ENCODE measurements at places on chromosomes 3 and 15. TPM values are rescaled to one million over a fixed set of nuclear protein-coding genes. Genes with fewer than 3 reads are reported as not detected.

The IL12A gene
- total RNA-seq, result 9.1 TPM

The POC1A gene
- 19.0 TPM for total RNA-seq

The PRTG gene
- 8.7 TPM for total RNA-seq

DNA sequence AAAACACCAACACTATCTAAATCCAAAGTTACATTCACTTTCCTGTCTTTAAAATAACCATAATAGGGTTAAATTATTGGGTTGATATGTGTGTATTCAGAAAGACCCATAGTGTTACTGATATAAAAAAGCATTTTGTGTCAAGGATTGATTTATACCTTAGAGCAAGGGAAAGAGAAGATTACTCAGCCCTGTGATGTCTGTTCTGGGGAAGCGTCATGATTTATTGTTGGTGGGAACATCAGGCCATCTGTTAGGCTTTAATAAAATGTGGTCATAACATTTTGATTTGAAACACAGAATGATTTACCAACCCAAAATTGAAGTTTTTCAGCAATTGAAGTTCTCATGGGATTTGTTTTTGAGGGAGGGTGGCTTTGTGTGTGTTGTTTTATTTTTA, 33.2 kb downstream of the SIDT1 start:
- no peak for DNase-seq

DNA sequence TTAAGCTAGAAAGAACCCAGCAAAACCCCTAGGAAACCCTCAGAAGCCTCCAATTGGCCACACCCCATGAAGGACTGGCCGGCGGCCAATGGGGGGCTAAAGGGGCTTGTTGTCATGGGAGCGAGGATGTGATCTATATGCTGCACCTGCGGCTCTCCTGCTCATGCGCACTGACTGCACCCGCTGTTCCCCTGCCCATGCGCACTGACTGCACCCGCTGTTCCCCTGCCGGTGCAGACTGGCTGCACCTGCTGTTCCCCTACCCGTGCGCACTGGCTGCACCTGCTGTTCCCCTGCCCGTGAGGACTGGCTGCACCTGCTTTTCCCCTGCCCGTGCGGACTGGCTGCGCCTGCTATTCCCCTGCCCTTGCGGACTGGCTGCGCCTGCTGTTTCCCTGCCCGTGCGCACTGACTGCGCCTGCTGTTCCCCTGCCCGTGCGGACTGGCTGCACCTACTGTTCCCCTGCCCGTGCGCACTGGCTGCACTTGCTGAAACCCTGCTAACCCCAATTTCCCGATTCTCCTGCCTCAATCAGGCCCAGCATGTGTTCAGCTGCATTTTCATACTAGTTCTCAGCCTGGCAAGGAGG, 16.8 kb upstream of the MCCC1 start:
- peak; percentile 37 for DNase-seq

DNA sequence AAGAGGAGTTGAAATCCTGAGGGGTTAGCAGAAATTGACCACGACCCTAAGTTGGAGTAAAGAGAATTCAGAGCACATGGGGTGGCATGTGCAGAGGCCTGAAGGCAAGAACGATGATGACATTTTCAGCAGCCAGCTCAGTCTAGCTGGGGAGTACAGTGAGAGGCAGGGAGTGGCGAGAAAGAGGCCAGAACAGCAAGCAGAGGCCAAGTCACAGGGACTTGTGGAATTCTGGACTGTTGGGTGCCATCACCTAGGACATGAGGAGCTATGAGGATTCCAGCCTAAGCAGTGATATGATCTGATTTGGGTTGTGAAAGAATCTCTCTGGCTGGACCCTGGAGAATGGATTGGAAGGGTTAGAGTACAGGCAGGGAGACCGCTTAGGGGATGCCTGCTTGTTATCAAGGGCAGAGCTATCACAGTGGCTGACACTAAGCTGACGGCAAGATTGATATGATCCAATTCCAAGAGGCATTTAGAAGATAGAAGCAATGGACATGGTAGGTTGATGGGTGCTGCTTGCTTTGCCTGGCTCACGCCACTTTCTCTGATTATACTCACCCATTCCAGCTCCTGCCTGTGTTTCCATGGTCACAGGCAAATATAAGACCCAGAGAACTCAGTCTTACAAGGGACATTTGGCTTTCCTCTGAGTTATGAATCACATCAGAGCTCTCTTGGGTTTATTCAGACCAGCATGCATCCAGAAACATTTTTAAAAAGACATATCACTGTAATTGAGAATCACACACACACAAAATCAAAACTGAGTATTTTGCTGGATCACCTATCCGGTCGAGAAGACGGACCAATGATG, 66.4 kb downstream of the LRTM1 start:
- DNase-seq, result no peak

DNA sequence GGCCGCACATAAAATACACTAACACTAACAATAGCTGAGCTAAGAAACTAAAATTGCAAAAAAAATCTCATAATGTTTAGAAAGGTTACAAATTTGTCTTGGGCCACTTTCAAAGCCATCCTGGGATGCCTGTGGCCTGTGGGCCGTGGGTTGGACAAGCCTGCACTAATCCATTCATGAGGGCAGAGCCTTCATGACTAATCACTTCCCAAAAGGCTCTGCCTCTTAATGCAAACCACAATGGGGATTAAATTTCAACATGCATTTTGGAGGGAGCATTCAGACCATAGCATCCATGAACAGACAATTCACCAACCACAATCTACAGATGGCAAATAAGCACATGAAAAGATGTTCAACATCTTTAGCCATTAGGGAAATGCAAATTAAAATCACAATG, 128.2 kb downstream of the SUCLG2 start:
- peak; percentile 63 for DNase-seq

DNA sequence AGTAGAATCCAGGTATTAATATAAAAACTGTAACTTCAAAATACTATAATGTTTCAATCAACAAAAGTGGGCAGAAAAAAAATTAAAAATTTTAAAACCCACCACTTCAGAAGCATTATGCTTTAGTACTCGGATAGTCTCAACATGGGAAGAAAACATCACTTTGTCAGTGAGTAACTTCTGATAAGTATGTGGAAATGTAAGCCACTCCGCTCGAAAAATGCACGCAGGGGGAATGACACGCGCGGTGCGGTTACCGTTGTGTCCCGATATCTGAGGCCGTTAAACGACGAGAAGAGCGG, 656 bp downstream of the NGLY1 start:
- DNase-seq, result no peak
